Fibroblast of the aortic adventitia (primary cell): ENCODE measurements at places on chromosomes 5 and 9.

DNA sequence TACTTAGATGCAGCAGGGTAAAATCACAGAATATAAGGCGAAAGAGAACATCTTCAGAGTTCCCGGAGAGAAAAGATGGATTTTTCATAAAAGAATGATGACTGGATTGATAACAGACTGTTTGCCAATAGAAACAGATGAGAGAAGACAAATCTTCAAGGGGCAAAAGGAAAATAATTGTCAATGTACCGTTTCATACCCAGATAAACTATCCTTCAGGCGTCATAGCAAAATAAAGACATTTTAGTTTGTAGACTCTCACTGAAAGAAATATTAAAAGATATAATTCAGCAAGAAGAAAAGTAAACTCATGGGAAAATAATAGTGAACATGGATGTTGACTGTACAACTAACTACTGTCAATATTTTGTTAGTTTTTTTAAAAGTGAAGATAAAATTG, 174.2 kb downstream of the CRB2 start:
- DNase-seq: no peak

GRCh38 chr5:106292654-106293053, 1378.1 kb downstream of the EFNA5 start:
- peak; percentile 8 for DNase-seq

GRCh38 chr5:81425569-81425968, 31.6 kb upstream of the ACOT12 start:
- peak; percentile 71 for DNase-seq

DNA sequence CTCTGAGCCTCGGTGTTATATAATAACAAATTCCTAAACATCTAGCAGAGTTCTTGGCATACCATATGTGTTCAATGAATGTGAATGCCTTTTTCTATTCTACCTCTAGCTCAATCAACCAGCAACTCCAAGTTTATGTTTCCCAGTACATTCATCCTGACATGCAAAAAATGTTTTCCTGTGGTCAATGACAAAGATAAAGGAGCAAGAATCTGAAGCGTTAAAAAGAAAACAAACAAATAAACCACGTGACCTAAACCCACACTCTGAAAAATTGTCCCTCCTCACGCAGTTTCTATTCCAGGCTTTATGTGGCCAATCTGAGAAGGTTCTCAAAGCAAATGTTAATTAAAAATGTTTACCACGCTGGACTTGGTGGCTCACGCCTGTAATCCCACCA, 18.0 kb downstream of the KLF4 start:
- no peak for DNase-seq

- peak; percentile 82 for DNase-seq
Observed at GRCh38 chr9:79221084-79221483, 350.7 kb upstream of the TLE4 start.

GRCh38 chr9:137351781-137352501, 49.9 kb upstream of the NRARP start:
- DNase-seq: no peak

- no peak for DNase-seq
Observed at GRCh38 chr5:115940080-115940810, 22.0 kb upstream of the LVRN start.

DNA sequence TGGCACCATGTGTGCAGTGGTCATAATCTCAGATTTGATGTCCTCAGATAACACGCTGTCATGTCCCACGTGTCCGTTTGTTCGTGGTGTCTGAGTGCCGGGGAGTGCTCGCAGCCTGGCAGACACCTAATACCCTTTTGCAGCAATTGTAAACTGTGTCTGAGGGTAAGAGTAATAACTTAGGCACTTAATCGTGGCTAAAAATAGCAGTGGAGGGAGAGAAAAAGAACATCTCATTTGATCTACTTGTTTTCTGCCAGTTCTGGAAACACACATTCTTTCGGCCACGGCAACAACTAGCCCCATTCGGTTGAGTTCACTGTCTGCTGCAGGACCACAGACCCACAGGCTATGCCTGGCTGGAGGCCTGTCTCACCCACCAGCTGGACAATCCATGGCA, 16.5 kb downstream of the ADCY2 start:
- DNase-seq: no peak

- DNase-seq: no peak
Observed at GRCh38 chr5:139236479-139236878, 38.3 kb upstream of the SIL1 start.

DNA sequence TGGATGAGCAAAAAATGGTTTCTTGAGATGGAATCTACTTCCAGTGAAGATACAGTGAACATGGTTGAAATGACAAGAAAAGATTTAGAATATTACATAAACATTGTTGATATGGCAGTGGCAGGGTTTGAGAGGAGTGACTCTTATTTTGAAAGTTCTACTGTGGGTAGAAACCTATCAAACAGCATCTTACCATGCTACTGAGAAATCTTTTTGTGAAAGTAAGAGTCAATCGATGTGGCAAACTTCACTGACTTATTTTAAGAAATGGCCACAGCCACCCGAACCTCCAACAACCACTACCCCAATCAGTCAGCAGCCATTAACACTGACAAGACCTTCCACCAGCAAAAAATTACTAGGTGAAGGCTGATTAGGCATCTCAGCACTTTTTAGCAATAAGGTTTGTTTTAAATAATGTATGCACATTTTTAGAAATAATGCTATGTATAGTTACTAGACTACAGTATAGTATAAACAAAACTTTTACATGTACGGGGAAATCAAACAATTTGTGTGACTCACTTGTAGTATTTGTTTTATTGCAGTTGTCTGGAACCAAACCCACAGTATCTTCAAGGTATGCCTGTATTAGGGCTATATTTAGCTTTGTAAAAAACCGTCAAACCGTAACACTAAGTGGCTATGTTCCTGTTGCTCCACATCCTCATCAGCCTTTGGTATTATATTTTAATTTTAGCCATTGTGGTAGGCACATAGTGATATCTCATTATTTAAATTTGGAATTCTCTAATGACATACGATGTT, 30.6 kb upstream of the ADAMTS6 start:
- no peak for DNase-seq

GRCh38 chr9:14250794-14251153, 63.2 kb downstream of the NFIB start:
- no peak for DNase-seq

- DNase-seq: peak; percentile 4
Observed at GRCh38 chr5:158264264-158264663, 405.3 kb upstream of the CLINT1 start.

- DNase-seq: no peak
Observed at GRCh38 chr9:105708405-105708804, 14.1 kb downstream of the TMEM38B start.

DNA sequence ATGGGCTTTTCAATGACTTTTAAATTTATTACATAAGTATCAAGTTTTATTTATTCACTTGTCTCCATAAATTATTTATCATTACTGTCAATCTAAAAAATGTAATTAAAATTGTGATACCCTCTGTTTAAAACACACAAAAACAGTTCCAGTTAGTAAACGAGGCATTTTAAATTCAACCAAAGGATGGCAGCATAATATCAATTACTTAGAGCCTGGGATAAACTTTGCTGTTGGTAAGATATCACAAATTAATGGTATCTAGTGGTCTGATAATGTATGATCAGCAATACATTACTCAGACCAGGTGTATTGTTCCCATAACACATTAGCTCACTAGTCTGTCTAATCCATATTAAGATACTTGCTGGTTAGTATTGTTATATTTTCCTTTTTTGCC, 9.6 kb upstream of the IFNE start:
- DNase-seq: peak; percentile 45

- no peak for DNase-seq
Observed at GRCh38 chr5:2608391-2608790, 143.1 kb downstream of the IRX2 start.

DNA sequence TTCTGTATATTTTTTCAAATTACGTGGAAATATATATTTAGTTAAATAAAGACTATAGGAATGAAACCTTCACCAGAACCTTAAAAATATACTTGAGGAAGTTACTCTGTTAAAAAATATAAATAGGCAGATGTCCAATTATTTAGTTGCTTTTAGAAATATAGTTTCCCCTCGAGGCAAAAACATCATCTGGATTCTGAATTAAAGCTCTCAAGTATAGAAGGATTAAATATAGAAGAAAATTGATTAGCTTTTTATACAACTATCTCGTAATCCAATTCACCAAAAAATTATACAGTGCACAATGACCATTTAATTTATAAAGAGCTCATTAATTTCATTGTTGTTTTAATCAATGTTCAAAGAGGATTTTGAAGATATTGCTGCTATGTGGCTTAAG, 601.4 kb downstream of the GABRG2 start:
- DNase-seq: no peak

DNA sequence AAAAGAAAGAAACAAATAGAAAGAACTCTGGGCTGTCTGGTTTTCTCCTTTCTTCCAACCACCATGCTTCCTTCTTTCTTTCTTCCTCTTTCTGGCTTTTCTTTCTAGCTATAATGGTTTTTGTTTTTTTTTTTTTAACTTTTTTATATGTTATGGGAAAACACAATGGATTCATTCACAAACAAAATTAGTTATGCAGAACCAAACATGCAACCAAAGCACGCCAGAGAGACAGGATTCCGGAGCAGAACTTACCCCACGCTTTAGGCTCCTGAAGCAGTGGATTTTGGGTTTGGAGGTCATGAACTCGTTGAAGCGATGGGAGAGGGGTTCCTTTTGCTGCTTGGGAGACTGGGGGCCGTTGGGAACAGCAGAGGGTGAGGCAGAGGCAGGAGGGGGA, 88.3 kb downstream of the USP20 start:
- DNase-seq: no peak

DNA sequence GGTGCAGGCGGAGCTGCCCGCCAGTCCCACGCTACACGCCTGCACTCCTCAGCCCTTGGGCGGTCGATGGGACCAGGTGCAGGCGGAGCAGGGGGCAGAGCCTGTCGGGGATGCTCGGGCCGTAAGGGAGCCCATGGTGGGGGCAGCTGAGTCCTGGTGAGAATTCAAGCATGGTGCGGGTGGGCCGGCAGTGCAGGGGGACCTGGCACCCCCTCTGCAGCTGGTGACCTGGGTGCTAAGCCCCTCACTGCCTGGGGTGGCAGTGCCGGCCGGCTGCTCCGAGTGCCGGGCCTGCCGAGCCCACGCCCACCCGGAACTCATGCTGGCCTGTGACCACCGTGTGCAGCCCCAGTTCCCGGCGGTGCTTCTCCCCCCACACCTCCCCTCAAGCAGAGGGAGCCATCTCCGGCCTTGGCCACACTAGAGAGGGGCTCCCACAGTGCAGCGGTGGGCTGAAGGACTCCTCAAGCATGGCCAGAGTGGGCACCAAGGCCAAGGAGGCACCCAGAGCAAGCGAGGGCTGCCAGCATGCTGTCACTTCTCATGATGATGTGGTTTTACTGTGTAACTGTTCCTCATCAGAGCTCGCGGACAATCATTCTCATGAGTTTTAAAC, 228.9 kb upstream of the CDH9 start:
- no peak for DNase-seq

DNA sequence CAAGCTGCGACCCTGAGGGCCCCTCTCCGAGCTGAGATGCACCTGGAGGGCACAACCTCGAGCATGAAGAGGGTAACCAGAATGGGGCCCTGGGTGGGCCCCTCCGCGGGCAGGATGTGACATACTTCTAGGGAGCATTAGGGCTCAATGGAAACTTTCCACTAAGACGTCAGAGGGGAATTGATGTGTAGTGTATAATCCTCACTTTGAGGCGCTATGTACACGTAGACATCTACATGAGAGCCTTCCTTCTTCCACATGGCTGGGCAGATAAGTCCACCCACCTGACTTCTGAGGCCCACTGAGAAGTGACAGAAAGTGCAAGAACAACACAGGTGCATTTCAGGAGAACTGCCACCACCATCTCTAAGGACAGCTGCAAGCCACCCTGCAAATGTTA, 61.0 kb downstream of the DAP start:
- no peak for DNase-seq

- DNase-seq: no peak
Observed at GRCh38 chr9:71509054-71509453, 259.3 kb downstream of the CEMIP2 start.

DNA sequence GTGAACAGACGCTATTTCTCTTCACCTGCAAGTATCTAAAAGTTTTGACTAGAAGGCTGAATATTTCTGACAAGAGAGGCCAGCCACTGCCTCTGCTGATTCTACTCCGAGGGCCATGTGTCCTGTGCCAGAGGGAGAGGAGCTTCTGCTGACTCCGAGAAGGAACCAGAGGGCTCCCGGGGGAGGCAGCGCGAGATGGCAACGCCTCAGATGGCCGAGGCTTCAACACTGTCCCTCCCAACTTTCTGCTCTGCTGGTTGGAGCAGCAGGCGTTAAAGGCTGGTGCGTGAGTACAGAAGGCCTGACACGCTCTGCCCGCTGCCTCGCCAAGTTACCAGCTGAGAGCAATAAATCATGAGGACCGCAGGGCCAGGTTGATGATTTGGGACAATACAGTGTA, 178.8 kb downstream of the GAPVD1 start:
- DNase-seq: no peak

- no peak for DNase-seq
Observed at GRCh38 chr5:132214491-132214890, 13.2 kb downstream of the P4HA2 start.

DNA sequence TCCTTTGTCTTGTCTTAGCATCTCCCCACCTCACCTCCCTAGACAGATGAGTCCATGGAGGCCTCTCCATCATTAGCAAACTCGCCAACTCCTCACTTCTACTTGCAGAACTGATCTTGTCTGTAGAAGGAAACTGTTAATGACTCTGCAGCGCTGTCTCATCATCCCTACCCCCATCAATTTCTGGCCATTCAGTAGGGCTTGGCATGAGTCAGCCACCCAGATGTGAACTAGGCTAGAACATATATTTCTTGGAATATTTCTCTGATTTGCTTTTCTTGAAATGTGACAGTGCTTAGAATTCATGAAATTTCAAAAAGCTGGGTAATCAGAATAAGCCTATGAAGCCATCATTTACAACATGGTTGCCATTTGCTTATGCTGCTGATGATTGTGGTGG, 1125.0 kb upstream of the DMAC1 start:
- DNase-seq: no peak

DNA sequence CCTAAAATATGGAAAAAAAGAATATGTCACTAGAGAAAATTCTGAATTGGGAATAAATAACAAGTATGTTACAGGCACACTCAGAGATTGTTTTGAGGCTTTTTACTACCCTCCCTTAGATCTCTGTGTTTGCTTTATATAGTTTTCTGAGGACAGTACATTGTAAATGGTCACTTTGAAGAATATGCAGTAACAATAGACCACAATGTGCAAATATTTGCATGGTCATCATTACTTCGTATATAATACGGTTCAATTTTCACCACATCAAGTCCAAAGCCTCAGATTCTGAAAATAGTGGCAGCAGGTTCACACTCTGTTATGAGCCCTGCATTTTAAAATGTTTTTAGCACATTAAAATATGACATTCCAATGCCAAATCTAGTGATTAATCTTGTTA, 238.6 kb downstream of the ADAMTS6 start:
- DNase-seq: no peak

GRCh38 chr5:27437594-27438200, 399.3 kb upstream of the CDH9 start:
- no peak for DNase-seq

DNA sequence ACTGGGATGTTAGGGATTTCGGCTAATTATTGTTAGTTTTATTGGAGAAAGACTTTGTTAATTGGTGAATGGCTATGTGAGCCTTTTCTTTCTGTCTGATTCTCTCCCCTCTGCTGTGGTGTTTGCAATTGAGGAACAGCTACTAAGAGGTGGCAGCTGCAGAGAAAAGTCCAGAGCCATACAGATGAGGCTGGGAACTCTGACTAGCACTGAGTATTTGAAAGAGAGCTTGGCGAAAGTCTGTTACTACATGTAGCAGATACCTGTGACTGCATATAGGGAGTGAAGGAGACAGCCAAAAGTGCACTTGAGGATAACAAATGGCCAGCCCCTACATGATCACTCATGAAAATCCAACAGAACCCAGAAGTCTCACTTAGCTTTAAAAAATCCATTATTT, 44.3 kb upstream of the HSPB3 start:
- DNase-seq: no peak
